ENCODE measurements at places on chromosomes 6 and 20.

DNA sequence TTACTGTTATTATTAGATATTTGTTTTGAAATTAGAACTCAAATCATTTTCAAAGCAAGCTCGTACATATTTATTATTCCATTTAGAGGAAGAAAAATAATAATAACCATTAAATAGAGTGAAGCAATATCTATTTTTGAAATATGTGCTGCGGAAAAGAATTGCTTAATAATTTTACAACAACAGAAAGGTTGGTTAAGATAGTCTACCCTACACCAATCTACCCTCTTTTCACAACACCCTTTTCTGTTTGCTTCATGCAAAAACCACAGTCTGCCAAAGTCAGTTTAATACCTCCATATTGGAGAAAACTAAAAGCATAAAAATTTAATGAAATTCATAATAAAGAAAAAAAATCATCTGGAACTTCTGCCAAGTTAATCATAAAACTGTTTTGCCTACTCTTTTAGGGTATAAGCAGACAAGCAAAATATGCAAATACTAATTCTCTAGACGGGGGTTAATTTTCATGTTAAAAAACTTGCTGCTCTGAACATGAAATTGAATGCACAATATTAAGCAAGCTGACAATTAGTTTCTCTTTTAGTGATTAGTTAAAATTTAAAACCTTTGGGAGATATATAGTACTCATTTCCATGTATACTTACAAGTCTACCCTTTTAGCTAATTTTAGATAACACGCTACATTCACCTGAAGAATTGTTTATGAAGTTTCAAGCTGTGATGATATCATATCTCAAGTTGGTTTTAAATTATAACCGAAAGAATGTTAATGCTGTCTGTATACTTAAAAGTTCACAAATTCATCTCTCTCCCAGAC is 100.2 kb downstream of the AHI1 start:
- H3K27me3 ChIP-seq = no peaks in the 10 kb centered on the region
- no peak for DNase-seq
- H3K4me3 ChIP-seq = no peak overlapping the region
- H3K4me1 ChIP-seq = peaks cover 2% of the 10 kb centered on the region
- peaks cover 13% of the 10 kb centered on the region for H3K36me3 ChIP-seq
- H3K27ac ChIP-seq = no peak overlapping the region

DNA sequence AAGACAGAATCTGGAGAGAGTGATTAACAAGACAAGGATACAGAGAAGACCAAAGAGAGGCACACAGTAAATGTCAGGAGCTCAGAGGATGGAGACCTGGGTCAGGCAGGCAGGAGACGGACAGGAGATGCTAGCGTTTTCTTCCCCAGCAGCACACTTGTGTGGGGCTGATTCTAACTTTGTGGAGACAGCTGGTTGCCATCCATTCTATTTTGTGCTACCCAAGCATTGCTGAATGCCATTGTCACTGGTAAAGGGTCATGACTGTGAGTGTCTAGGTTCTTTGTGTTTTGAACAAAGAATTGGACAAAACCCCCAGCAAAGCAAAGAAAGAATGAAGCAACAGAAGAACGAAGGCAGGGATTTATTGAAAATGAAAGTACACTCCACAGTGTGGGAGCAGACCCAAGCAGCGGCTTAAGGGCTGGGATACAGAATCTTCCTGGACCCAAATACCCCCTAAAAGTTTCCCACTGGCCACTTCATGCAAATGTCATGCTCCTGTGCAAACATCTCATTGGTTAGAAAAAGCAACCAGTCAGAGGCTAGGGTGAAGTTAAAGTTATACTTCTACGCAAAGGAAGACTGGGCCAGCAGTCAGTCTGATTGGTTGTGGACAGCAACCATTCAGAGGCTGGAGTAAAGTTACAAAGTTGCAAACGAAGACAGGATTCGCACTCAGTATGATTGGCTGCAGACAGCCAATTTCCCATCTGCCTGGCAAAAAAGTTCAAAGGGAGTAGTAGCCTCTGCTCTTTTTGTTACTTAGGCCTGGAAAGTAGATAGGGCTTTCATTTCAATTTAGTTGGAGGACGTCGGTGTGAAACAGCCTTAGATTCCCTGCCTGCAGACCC is 17.5 kb downstream of the PTK7 start:
- H3K27ac ChIP-seq = no peak overlapping the region
- peak overlapping the region; percentile 11 for H3K4me3 ChIP-seq
- H3K36me3 ChIP-seq = no peaks in the 10 kb centered on the region
- no peak for DNase-seq
- H3K4me1 ChIP-seq = peaks cover 18% of the 10 kb centered on the region
- H3K27me3 ChIP-seq = peaks cover 9% of the 10 kb centered on the region

DNA sequence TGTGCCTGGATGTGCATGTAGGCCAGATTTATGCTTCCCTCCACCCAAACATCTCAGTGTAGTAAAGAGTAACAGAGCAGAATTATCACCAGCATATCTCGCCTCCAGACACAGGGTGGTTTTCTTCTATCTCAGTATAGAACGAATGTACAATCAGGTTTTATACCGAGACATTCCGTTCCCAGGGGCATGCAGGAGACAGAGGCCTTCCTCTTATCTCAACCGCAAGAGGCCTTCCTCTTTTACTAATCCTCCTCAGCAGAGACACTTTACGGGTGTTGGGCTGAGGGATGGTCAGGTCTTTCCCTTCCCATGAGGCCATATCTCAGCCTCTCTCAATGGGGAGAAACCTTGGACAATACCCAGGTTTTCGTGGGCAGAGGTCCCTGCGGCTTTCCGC is 36.4 kb upstream of the MC3R start:
- H3K36me3 ChIP-seq = no peaks in the 10 kb centered on the region
- no peaks in the 10 kb centered on the region for H3K4me1 ChIP-seq

DNA sequence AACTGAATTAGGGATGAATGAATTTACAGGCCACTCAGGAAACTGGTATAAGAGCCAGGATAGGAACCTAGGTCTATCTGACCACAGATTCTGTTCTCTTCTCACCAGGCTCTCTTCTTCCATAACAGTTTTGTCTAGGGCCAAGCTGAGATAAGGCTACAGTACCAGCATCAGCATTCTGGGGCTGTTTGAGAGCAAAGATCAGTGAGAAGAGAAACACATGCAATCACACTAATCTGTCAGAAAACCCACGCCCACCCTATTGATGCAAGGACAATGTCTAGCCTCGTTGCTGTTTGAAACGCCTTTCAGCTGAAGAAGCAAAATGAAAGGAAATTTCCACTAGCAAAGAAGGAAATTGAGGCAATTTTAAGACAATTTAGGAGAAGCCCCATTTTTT is 137.7 kb downstream of the LCA5 start:
- H3K27ac ChIP-seq = no peak overlapping the region
- no peak overlapping the region for H3K4me3 ChIP-seq
- no peaks in the 10 kb centered on the region for H3K4me1 ChIP-seq
- DNase-seq = no peak
- H3K36me3 ChIP-seq = no peaks in the 10 kb centered on the region

DNA sequence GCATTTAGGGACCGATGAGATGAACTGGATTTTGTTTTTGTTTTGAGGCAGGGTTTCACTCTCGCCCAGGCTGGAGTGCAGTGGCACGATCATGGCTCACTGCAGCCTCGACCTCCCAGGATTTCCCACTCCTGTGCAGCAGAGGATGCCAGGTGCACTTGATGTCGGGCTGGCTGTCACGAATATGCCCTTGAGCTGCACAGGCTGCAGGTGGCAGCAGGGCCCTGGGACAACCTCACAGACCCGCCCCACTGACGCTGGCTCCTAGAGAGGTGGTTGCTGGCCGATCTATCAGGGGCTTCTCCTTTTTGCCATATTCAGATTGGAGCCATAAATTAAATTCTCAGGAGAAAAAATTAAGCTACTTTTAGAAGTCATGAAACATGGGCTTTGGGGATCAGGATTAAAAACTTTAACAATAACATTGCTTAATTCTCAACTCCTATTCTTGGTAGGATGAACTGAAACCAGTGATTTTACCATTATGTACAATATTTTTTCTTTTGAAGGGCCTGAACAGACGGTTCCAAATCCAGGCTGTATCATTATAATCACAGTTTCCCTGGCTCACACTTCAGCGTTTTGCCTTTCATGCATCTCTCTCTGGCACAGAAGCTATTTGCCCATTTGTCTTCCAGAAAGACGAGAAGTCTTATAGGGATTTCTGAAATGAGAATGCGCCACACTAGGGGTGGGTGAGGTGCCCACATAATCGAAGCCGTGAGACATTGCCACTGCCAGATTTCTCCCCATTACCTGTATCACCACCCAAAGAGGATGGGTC is 32.4 kb downstream of the NQO2 start:
- no peak for DNase-seq
- H3K36me3 ChIP-seq = peaks cover 4% of the 10 kb centered on the region
- peaks cover 22% of the 10 kb centered on the region for H3K27me3 ChIP-seq
- H3K4me3 ChIP-seq = no peak overlapping the region
- H3K27ac ChIP-seq = no peak overlapping the region

DNA sequence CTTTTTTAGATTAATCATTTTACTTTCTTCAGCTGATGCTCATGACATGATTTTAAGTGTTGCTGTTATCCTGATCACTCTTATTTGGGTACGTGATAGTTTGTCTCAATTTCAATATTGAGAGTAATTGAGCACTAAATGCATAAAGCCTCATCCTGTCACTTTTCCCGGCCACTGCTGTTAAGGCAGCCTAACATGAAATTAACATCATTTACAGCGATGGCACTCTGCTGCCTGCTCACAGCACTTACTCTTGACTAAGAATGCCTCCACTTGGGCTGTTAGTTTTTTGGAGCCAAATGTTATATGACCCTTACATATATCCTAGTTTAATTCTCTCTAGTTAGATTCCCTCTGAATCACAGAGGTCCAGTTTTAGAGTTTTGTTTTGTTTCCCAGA is 107.3 kb downstream of the SLX4IP start:
- no peaks in the 10 kb centered on the region for H3K27me3 ChIP-seq
- no peak overlapping the region for H3K27ac ChIP-seq
- H3K36me3 ChIP-seq = no peaks in the 10 kb centered on the region

Measured in T-helper 2 cell treated with Interferon-gamma antibody and Interleukin-4, amounts not matched to agents 5 μg/mL and 100 μg/mL, for 36 hours (primary cell).